Ovary (tissue), 10 donors: ENCODE measurements at places on chromosomes 4 and X. TPM values are rescaled to one million over a fixed set of nuclear protein-coding genes. Genes with fewer than 3 reads are reported as not detected.

Gene DGKK
- polyA plus RNA-seq = not detected

DNA sequence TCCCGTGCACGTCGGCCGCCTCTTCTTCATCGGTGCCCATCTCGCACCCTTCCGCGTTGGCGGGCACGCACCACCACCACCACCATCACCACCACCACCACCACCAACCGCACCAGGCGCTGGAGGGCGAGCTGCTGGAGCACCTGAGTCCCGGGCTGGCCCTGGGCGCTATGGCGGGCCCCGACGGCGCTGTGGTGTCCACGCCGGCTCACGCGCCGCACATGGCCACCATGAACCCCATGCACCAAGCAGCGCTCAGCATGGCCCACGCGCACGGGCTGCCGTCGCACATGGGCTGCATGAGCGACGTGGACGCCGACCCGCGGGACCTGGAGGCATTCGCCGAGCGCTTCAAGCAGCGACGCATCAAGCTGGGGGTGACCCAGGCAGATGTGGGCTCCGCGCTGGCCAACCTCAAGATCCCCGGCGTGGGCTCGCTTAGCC lies 1.4 kb downstream of the POU4F2 start:
- DNase-seq = no peak

Gene GABRG1
- polyA plus RNA-seq = 0.77 TPM

DNA sequence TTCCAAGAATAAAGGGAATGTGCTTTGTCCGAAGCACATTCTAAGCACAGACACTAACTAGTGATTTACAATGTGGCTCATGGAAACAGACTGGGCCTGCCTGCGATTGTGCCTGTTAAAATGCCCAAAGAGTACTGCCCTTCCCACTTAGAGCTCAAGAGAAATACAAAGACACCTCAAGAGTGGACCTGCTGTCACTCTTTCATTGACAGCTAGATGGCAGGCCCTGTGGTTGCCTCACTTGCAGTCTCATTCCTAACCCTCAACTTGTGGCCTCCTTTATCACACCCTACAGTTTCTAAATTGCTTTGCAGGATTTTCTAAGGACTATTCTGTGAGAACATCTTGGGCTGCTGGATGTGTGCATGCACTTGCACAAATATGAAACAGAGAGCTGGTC lies 331.0 kb upstream of the EMCN start:
- DNase-seq = no peak

Gene GJB1
- 0.12 TPM for polyA plus RNA-seq

Gene P2RY10
- 0.11 TPM for polyA plus RNA-seq

DNA sequence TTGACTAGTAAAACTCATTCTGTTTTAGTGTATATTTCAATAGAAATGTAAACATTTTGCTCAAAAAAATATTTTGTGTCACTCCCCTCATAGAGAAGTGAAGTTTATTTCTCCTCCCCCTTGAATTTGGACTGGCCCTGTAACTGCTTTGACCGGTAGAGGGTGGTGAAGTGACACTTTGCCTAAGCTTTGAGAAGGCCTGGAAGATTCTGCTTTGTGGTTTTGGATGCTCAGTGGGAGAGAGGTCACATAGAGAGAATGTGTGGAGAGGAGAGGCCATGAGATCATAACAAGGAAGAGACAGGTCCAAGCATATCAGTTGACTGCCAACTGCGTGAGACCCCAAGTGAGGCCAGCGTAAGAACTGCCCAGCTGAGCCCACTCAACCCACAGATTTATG lies 19.1 kb upstream of the ARX start:
- DNase-seq = no peak

Gene ATP1B4
- polyA plus RNA-seq = not detected

DNA sequence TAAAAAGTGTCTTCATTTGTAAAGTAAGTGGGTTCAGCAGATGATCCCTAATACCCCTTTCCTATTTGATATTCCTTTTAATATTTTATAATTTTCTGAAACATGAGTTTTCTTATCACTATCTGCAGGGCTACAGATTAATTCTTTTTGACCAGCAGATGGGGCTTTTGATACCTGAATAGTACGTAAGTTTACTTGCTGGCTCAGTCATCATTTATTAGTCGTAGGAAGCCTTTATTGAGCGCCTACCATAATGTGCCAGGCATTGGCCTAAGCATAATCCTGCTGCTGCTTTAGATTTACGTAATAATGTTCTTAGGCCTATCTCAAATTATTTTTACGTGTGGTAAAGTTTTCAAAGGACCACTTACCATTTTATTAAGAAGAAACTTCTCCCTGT lies 33.1 kb downstream of the OSTC start:
- no peak for DNase-seq

Gene ELF2
- 39.4 TPM for polyA plus RNA-seq

- peak; percentile 78 for DNase-seq
These were observed 26.2 kb downstream of the JADE1 start for GRCh38 chr4:128835498-128836222.

Gene PDLIM3
- polyA plus RNA-seq = 146 TPM

DNA sequence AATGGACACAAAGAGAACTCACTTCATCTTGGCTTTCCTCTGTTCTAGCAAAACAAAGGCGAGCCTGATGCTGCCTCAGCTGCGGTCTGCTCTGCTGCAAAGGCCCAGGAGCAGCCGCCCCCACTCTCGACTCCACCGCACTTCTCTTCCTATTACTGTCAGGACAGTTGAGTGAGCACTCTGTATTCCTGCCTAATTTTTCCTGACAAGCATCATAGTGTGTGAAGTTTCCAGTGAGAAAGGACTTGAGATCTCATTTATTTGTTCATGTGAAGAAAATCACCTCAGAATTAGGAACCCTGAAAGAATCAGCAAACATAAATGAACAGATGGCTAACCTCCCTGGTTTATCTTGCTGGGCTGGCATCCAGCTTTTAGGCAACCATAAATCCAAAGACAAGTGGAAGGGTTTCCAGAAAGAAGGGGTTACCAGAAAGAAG lies 15.6 kb downstream of the SCARB2 start:
- DNase-seq = peak; percentile 62

GRCh38 chr4:183337833-183338232 lies 15.6 kb upstream of the CLDN24 start:
- no peak for DNase-seq

- DNase-seq = no peak
These were observed 35.5 kb downstream of the REPS2 start for GRCh38 chrX:16981980-16982379.

DNA sequence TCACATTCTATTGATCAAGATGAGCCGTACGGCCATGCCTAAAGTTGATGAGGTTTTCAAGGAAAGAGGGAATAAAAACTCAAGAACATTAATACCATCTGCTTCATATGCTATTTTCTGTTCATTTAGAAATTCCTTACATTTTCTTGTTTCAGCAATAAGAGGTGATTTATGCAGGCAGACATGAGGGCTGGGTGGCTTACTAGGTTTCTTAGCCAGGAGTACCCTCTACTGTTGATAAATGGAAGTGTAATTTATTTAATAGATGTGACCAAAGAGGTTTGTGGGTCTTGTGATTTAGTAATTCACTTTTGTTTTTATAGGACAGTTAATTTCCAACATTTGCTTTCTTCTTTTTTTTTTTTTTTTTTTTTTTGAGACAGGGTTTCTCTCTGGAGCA lies 6.4 kb upstream of the SMIM9 start:
- no peak for DNase-seq

Gene LGI2
- 1.0 TPM for polyA plus RNA-seq

- no peak for DNase-seq
These were observed 213.1 kb upstream of the PSAPL1 start for GRCh38 chr4:7647600-7648543.

DNA sequence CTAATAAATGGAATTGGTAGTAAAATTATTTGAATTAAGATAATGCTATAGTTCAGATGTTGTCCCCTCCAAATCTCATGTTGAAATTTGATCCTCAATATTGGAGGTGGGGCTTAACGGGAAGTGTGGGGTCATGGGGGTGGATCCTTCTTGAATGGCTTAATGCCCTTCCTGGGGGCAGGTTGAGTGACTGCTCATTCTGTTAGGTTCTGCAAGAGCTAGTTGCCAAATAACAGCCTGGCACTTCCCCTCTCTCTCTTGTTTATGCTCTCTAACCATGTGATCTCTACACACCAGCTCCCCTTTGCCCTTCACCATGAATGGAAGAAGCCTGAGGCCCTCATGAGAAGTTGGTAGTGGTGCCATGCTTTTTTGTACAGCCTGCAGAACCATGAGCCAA lies 724.8 kb upstream of the FTHL17 start:
- no peak for DNase-seq

DNA sequence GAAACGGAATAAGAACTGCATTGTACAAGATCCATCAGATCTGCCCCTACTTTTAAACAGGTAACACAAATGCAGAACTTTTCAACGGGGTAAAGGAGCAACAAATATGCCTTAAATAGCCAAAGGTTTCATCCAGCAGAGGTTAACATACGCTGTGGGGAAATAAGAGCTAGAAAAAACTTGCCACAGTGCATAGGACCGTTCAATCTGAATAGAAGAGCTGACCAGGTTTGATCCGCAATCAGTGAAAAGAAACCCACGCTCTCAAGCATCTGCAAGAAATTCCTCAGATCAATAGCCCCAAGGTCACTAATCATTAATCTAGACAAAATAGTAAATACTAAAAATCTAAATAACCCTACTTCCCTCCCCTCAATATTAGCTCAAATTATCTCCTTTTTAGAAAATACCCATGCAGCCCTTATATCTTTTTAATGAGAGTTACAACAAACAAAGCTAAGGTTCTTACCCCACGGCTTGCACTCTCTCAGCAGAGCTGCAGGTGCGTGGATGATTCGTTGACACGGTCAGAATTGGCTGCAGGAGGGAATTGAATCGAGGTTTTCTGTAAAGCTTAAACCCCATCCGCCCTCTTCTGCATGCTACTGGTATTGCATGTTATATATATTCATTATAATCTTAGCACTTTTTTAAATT lies at the start of gene TLR10:
TLR10 (minus strand) TSS at position 539 of the 657 bp plus-strand sequence. CDS start 7,400 bp downstream, outside the sequence.
- DNase-seq = peak; percentile 40

DNA sequence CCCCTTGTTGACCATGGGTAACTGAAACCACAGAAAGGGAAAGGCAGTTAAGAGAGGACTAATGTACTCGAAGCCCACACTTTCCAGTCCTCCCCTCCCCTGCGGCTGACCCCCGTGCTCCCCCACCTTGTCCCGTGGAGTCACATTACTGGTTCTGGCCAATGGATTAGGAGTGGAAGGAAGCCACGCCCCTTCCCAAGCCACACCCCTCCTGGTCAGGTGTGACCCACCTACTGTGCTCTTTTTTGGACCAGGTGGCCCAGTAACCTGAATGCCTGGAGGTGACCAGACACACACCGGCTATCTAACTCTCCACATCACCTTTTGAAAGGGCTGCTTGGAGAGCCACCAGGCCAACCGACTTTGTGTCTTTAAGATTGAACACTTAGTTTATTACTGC lies 109.3 kb upstream of the MSX1 start:
- DNase-seq = no peak

Gene ATP11C
- 17.5 TPM for polyA plus RNA-seq

DNA sequence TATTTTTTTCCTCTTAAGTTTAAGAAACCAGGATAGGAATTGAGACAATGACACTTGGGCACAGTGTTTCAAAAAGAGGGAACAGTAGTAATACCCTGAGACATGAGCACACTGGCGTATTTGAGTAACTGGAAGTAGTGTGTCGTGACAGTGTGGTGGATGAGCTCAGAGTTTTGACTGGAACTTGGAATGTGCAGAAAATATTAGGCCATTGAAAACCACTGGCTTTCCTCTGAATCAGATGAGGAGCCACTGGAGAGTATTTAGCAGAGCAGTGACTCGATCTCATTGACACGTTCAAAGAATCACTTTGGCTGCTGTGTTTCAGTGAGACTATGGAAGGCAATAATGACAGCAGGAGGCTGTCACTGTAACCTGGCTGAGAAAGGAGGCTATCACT lies 1531.2 kb downstream of the STIM2 start:
- DNase-seq = no peak

GRCh38 chr4:89158884-89159503 lies 47.7 kb downstream of the TIGD2 start:
- no peak for DNase-seq

DNA sequence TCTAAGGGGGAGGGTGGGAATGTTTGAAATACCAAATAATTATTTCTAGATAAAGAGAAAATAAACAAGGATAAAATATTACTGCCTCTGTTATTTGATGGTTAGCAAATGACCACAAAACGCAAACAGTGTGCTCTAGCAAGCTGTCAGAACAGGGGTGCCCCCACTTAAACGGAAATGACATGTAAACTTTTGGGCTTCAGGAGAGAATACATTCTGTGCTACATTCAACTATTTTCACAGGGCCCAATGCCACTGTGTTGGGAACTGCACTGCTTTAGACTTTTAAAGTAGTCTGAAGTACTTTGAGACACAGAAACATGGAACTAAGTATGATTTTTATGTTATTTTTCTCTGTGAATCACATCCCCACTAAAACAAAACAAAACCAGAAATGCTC lies 14.1 kb downstream of the CD40LG start:
- no peak for DNase-seq

DNA sequence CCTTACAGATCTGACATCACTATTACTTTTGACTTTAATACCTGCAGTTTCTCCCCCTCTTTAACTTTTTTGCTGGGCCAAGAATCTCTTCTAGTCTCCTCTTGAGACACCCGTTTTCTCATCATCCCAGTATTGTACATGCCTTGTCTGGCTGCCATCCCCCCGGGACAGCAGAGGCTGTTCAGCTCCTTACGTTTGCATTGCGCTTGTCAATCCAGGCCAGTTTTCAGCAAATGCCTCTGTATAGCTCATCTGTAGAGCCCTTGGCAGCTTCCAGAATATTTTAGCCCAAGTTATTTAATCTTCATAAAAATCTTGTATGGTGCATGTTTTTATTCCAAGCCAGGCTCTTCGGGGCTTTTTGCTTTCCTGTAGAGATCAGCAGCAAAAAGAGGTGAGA lies 22.3 kb upstream of the HOPX start:
- DNase-seq = no peak

GRCh38 chr4:25236971-25237370 lies 3.1 kb downstream of the PI4K2B start:
- no peak for DNase-seq

DNA sequence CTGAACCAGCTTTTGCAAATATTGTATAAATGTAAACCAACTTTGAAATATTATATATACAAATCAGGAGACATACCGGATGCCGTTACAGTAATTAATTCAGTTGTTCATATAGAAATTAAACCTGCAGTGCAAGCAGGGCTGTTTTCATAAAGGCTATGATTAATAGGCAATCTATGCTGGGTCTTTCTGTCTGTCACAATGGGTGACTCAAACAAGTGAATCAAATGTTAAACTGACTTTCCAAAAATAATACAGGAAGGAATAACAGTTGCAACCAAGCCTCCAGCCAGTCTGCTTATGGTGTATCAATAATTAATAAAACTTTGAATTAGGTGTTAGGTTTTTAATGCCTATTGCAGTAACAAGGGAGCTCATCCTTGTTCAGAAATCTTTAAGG lies 43.9 kb downstream of the GABRB1 start:
- DNase-seq = no peak

GRCh38 chr4:73985528-73985852 lies 2.5 kb downstream of the PPBP start:
- no peak for DNase-seq

- no peak for DNase-seq
These were observed 18.7 kb upstream of the RBMX start for GRCh38 chrX:136899221-136899620.

DNA sequence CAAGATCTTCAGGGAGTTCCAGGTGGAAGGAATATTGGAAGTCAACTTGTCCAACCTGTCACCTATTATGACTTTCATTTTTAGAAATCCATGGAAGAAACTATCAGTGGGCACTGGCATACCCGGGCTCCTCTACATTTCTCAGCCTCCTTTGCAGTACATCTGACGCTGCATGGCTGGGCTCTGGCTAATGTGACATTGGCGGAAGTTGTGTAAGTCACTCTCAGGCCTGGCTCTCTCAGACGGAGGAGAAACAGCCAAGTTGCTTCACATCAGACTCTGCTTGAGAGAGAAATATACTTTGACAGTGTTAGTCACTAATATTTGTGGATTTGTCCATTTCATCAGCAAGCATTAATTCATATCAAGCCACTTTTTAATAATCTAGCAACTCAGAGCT lies 4.5 kb downstream of the DCHS2 start:
- no peak for DNase-seq
